ENCODE measurements at places on chromosomes 12 and 14.
A peak's percentile ranks its signal among the peaks of the same experiment; 100 is the strongest.

- no peak for DNase-seq
Measured at GRCh38 chr14:69749956-69750355, 17.0 kb upstream of the SRSF5 start.

- no peak for DNase-seq
Measured at GRCh38 chr12:101696251-101697196, 916 bp upstream of the CHPT1 start.

DNA sequence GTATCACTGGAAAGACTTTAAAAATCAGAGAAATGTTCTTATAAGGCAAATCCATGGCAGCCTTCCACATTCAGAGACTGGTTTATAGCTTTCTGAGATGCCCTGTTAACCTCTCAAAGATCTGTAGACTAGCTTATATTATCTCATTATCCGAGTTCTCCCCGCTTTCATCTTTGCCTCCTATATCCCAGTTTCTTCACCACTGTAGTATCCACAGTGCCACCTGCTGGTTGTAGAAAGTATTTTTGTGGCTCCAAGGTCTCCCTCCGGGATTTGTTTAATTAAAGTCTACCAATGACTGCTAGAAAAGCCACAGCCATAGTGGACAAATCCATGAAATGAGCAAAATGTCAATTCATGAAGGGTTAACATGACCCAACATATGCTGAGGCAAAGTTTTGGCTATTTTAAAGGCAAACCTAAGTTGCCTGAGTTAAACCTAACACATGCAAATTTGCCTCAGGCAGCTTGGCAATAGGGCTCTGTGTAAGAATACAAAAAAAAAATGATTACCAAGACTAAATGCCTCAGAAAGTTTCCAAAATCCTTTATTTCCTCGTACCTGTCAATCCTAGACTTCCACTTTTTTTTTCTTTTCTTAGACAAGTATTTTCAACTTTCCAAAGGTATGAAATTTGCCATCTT lies 218.8 kb upstream of the BMP4 start:
- peak; percentile 29 for DNase-seq

- DNase-seq = no peak
Measured at GRCh38 chr14:80957613-80958012, 2.2 kb downstream of the TSHR start.

DNA sequence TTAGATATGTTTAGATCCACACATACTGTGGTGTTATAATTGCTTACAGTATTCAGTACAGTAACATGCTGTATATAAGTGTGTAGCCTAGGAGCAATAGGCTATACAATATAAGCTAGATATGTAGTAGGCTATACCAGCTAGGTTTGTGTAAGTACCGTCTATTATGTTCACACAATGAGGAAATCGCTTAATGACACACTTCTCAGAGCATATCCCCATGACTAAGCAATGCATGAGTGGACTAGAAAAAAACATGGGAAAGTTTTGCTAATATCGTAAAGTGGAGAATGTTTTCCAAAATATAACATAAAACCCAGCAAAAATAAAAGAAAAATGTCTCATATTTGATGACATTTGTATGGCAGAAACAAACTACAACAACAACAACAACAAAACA lies 27.3 kb downstream of the AKAP3 start:
- peak; percentile 23 for DNase-seq

- no peak for DNase-seq
Measured at GRCh38 chr14:104136472-104137296, 1.7 kb upstream of the KIF26A start.

DNA sequence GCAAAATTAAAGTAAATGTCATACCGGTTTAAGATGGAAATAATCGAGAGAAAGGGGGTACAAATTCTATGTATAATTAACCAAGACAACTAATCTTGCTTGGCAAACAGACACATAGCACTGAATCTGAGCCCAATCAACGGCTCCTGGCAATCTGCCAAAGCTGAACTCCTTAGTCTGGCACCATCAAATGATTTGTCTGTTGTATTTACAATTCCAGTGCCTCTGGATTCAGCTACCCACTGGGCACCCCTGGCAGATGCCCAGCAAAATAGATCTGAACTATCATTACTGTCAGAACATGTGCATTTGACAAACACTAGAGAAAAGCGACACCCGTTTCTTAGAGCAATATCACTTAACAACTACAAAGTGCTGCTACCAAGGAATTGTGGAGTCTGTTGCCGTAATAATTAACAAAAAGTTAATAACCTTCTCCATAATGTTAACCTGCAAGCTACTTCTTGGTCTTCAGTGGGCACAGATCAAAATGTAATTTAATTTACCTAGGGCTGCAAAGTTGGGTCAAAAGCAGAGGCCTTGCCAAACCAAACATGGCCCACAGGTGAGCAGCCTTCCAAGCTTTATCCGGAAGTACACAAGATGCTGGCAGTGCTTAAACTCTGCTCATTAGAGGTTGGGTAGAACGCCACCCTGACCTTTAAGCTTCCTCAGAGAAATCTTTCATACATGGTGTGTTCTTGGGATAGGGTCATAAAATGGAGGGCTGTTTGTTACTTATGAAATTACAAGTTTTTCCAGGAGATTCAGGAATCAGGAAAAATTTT lies 7.6 kb downstream of the EGLN3 start:
- DNase-seq = peak; percentile 90

DNA sequence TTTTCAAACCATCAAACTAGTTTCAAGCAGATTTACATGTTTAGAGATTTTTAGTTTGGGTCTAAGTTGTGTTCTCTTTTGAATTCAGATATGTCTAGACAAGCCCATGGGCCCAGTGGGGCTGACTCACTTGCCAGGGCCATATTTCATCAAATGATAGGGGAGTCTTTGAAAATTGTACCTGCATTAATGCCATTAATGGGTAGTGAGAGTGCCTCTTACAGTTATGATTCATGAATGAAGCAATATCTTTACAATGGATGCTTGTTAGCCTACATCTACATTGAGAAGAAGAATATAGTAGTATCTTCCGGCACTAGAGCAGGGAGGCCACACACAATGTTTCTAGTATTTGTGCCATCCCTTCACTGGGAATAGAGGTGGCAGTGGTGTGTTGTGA lies 174.2 kb upstream of the E2F7 start:
- DNase-seq = no peak

DNA sequence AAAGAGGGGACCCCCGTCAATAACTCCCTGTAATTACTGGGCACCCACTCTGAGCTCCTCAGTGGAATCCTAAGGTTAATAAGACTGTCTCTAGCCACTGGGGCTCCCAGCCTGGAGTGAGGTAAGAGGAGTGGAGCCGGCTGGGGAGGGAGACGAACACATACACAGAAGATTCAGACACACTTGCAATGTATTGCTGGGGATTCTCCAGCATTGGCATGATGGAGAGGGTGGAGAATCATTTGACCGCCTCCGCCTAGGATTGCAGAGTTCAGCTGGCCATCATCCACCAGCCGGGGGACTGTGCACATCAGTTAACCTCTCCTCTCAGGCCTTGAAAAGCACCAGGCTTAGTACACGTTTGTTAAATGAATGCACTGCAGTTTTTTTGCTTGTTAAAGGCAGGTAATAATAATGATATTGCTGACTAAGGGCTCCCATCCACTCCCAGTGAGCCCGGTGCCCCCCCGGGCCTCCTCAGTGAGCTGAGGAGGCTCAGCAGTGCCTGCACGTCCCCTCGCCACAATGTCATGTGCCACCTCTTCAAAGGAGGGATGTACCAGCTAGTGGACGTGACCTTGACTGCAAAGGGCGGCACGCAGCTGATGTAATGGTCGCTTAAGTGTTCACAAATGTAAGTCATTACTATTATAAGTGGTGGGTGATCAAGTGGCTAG lies 20.3 kb upstream of the FAIM2 start:
- DNase-seq = no peak

DNA sequence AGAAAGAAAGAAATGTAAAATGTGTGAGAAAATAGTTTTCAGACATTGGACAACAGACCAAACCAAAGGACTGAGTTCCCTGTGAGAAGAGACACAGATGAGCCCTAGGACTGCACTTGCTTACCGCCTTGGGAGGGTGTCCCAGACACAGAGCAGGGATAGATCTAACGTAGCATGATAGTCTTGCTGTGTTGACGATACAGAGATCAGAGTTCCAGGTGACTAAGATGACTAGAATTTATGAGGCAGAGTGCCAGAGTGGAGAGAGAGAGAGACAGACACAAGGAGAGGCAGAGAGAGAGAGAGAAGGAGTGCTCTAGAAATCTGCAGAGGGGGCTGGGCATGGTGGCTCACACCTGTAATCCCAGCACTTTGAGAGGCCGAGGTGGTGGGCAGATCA lies 148.2 kb upstream of the LMNTD1 start:
- no peak for DNase-seq

DNA sequence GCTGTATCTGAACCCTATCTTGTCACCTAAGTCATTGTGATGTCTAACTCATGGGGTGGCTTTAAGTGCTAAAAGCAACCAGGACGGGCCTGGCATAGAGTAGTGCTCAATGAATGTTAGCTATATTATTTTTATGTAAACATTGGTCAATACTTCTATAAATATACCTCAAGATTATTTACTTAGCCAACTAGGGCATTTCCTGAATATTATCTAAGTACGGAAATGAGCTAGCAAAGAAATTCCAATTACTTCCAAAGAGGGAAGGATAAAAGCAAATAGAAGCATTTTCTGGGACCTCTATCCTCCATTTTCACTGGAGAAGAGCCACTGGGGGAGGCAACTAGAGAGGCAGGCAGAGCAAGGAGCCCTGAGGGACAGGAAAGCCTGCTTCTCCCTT lies 20.6 kb downstream of the CCDC92 start:
- DNase-seq = no peak

DNA sequence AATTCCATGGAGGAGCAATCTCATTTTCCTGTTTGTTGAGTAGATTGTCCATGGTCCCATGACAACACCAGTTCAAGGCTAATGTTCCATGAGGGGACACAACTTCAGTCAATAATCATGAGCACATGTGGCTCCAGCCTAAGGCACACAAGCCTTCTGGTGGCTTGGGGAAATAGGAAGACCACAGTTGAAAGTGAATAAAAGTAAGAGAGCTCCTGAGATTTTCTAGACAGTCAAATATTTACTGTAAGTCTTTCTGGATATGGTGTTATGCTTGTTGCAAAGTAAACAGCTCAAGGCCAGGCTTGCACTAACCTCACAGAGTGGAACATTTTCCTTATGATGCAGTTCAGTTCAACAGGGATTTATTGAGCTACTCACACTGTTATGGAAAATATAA lies 206.9 kb upstream of the SLC38A2 start:
- no peak for DNase-seq

DNA sequence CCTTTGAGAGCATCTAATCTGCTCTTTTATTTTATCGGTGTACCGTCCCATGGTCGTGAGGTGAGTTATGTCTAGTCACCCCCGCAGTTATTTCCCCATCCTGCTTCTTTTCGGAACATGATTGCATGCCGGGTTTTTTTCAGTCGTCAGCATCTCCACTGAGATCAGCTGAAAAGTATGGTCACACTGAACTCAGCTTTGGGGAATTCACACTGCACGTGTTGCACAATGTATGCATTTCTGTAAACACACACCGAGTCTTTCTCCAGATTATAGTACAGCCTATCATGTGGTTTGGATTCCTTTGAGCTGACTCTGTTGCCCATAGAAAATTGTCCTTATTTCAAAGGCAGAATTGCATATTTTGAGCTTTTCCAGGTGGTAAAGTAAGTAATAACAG lies 24.6 kb downstream of the PLXNC1 start:
- no peak for DNase-seq

DNA sequence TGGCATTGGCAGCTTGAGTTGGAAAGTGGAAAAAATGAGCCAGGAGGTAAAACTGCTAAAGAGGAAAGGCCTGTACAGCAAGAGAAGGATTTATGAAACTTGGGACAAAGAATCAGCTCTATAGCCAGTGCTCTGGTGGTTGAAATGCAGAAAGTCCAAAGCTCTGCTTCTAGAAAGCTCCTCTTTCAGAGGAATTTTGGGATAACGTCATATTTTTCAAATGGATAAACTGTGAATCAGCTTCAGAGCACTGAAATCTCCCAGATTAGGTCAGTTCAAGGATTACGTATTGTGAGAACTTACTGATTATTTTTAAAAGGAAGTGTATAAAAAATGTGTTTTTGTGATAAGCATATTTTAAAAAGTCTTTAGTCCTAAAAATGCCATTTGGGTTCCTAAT lies 203.1 kb upstream of the CNOT2 start:
- DNase-seq = no peak

GRCh38 chr14:93685121-93685895 lies 103.0 kb downstream of the PRIMA1 start:
- no peak for DNase-seq

DNA sequence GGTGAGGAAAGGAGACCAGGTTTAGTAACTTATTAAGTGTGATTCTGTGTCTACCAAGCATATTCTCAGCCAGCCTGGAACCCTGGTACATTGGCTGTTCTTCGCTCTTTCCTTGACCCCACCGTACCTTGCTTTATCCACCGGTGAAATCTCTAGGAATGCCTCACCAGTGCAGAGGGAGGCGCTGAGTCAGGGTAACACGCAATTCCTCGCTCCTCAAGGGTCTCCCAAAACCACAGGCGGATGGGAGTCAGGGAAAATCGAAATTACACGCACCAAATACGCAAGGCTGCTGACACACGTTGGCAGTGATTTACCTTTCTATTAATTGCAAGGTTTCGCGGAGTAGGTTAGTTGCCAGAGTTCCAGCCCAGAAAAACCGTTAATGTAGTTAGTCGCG lies 845 bp downstream of the L3HYPDH start:
- no peak for DNase-seq

DNA sequence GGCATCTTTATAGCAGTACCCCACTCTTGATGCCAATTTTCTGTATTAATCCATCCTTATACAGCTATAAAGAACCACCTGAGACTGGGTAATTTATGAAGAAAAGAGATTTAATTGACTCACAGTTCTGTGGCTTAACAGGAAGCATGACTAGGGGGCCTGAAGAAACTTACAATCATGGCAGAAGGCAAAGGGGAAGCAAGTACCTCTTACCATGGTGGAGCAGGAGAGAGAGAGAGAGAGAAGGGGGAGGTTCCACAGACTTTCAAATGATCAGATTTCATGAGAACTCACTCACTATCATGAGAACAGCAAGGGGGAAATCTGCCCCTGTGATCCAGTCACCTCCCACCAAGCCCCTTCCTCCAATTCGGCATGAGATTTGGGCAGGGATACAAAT lies 84.4 kb downstream of the SLC24A4 start:
- no peak for DNase-seq

DNA sequence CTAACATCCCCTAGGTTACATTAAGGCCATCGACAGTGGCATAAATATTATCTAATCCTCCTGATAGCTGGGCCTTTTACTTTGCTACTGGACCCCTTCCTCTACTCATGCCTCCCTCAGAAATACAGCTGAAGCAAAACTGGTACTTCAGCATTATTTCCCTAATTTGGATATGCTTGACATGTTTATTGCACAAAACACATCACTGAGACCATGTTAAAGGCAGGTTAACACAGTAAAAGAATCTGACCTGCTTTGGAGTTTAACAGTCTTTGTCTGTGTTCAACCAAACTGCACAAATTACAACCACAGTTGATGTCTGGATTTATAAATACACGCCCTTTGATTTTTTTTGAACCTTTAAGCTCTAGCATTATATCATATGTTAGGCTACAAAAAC lies 156.6 kb downstream of the FOXA1 start:
- DNase-seq = no peak

Data from DMS153 (cell line).